ENCODE measurements at places on chromosomes 1 and 21. TPM values are rescaled to one million over a fixed set of nuclear protein-coding genes. Genes with fewer than 3 reads are reported as not detected.

- no peak for DNase-seq
These were observed 22.9 kb downstream of the SPEN start for GRCh38 chr1:15870421-15870820.

DNA sequence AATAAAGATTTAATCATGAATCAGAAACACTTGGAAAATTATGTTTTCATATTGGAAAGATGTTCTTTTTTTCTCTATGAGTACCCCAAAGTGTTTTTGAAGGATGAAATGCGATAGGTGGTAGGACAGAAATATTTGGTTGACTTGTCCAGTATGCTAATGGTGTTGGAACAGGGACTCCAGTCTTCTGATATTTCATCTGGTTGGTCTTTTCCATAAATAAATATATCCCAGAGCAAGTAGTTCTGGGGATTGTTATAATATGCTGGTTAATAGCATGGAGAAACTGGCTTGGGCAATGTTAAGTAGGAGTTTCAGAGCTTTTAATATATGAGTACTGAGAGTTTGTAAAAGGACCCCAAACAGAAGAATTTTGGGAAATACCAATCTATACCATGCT is 8.7 kb downstream of the PGM1 start:
- no peak for DNase-seq

GRCh38 chr1:156691191-156691590 is 14.0 kb upstream of the NES start:
- no peak for DNase-seq

DNA sequence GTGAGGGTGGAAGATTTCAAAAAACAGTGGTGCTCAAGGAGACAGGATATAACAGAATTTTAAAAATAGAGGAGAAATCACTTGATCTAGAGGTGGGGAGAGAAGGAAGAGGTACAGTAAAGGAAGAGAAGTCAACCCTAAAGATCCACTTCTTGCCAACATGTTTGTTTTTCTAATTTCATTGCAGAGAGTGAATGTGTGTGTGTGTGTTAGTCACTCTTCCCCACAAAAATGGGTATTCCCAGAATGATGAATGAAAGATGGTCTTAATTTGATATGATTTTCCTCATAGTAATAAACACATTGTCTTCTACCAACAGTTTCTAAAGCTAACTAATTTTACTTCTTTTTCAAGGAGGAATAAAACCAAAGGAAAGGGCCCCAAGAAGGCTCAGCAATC is 74.2 kb upstream of the NGF start:
- no peak for DNase-seq

METTL25B gene
- polyA plus RNA-seq: 45.1 TPM

BOLA1 gene
- 22.1 TPM for polyA plus RNA-seq

DNA sequence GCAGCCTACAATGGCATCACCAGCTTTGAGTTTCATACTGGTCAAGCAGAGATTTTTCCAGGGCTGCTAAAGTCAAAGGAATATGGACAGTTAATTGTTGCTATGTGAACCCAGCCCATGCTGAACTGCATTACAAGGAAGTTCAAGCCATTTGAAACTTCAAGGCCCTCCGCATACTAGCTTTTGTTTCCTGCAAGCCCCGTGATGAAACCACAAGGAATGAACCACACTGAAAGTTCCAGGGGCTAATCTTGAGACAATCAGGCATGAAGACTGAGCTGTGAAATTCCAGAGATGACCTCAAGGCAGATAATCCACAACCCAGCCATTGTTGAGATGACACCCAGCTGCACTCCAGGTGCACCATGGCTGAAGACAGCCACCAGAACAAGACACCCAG is 180.8 kb downstream of the C1orf21 start:
- DNase-seq: no peak

- DNase-seq: no peak
These were observed 448.7 kb downstream of the PTBP2 start for GRCh38 chr1:97170300-97170699.

GRCh38 chr21:44522753-44523204 is 17.2 kb downstream of the KRTAP10-1 start:
- no peak for DNase-seq

GRCh38 chr1:45723248-45723930 is 27.1 kb downstream of the IPP start:
- no peak for DNase-seq

GRCh38 chr1:37720231-37721130 is 28.2 kb downstream of the CDCA8 start:
- no peak for DNase-seq

DNA sequence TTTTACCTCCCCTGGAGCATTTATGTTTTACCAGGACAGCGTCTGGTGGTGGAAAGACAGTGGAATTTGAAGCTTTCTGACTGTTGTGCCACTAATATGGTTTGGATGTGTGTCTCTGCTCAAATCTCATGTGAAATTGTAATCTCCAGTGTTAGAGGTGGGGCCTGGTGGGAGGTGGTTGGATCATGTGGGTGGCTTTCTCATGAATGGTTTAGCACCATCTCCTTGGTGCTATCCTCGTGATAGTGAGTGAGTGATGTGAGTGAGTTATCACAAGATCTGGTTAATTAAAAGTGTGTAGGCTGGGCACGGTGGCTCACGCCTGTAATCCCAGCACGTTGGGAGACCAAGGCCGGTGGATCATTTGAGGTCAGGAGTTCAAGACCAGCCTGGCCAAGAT is 23.7 kb downstream of the PHLDA3 start:
- no peak for DNase-seq

STUM gene
- 1.5 TPM for polyA plus RNA-seq

MAN1C1 gene
- polyA plus RNA-seq: 20.3 TPM

PKLR gene
- polyA plus RNA-seq: 9.0 TPM

GJA8 gene
- 0.61 TPM for polyA plus RNA-seq

CD34 gene
- 116 TPM for polyA plus RNA-seq

SEMA6C gene
- polyA plus RNA-seq: 33.3 TPM

- no peak for DNase-seq
These were observed 2.7 kb downstream of the DIO1 start for GRCh38 chr1:53896635-53897229.

GRCh38 chr1:157047062-157047410 is 1.5 kb upstream of the ARHGEF11 start:
- no peak for DNase-seq

- no peak for DNase-seq
These were observed 46.1 kb downstream of the MEGF6 start for GRCh38 chr1:3564921-3565831.

DCAF8 gene
- polyA plus RNA-seq: 160 TPM

WNT4 gene
- polyA plus RNA-seq: 8.3 TPM

- DNase-seq: no peak
These were observed 30.8 kb upstream of the UHMK1 start for GRCh38 chr1:162466797-162467196.

DNA sequence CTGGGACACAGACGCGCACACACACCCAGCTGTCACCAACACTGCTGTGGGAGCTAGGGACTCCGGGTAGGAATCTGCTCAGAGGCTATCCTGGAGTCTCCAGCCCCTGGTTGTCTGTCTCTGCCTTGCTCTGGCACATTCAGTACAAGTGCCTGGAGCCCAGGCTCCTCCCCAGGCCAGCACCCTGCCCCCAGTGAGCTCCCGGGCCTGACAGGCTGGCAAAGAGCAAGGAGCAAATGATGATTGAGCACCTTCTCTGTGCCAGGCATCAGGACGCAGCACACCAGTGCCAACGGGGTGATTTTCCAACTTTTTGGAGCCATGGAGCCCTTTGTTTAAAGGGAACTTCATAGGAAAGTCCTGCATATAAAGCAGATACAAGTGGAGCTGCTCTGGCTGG is 6.5 kb downstream of the CNTN2 start:
- DNase-seq: no peak

GRCh38 chr1:155324717-155325602 is 4.3 kb downstream of the RUSC1 start:
- no peak for DNase-seq

IFI44L gene
- 7.1 TPM for polyA plus RNA-seq

OPRD1 gene
- 0.62 TPM for polyA plus RNA-seq

CENPF gene
- 94.8 TPM for polyA plus RNA-seq

LEMD1 gene
- polyA plus RNA-seq: 3.8 TPM

MPZ gene
- 3.7 TPM for polyA plus RNA-seq

FMO2 gene
- 1.6 TPM for polyA plus RNA-seq

DNA sequence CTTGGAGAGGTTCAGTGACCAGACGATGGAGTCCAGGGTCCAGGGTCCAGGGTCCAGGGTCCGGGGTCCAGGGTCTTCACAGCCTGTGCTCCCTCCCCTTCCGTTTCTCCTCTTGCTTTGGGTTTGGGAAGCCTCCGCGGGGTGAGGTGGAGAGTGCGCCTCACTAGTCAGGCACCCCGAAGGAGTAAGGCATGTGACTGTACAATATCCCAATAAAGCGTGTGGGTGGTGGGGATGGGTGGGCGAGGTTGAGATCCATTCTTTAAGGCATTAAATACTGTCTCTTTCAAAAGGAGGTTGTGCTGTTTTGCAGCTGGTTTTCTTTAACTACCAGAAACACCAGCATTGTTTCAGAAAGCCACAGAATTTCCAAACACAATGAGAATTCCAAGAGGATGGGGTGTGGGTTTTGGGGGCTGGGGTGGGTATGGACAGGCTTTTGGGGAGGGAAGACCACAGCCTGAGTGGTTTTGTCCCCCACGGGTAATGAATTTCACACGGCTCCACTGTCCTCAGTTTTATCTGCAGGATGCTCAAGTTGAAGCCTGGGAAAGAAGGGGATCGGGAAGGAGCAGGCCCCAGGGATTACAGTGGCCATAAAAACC is 65.7 kb downstream of the KIF26B start:
- DNase-seq: no peak

GRCh38 chr1:201506092-201506491 is 831 bp downstream of the CSRP1 start:
- no peak for DNase-seq

DNA sequence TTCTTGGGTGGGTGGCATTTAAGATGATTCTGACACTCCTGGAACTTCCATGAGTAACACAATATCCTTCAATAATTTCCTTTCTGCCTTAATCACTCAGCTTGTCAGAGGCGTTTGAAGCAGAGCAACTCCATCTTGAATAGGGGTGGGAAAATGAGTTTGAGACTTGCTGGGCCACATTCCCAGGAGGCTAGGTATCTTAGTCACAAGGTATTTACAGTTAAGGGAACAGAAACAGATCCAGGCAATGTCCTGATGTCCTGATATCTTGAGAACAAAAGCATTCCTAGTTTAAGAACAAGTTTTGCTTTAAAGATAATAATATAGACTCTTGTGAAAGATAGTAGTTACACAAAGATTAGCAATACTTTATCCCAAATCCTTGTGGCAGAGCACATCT is 76.6 kb upstream of the KIAA0040 start:
- DNase-seq: no peak

KRTAP10-2 gene
- polyA plus RNA-seq: not detected

SYCP1 gene
- 0.23 TPM for polyA plus RNA-seq

TNFRSF9 gene
- 0.10 TPM for polyA plus RNA-seq

GRCh38 chr1:13505020-13505419 is 8.8 kb downstream of the LRRC38 start:
- no peak for DNase-seq

F3 gene
- polyA plus RNA-seq: 39.9 TPM

OR2T8 gene
- polyA plus RNA-seq: not detected

DNA sequence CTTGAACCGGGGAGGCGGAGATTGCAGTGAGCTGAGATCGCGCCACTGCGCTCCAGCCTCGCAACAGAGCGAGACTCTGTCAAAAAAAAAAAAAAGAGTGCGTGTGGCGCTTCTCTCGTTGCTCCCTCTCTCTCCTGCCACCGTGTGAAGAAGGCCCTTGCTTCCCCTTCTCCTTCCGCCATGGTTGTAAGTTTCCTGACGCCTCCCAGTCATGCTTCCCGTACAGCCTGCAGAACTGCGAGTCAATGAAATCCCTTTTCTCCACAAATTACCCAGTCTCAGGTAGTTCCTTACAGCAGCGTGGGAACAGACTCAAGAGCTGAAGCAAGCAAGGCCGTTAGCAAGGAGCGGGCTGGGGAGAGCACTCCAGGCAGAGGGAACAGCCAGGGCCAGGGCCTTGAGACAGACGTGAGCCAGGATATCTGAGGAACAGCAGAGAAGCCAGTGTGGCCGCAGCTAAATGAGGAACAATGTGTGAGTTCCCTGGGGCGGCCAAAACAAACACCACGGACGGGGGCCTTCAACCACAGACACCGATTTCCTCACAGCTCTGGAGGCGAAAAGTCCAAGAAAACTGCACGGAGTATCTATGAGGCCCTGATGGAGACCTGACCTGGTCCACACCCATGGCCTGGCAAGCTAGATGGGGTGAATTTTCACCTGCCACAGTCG is 54.2 kb upstream of the ETS2 start:
- DNase-seq: no peak

FCGR3B gene
- not detected for polyA plus RNA-seq

KRTAP27-1 gene
- polyA plus RNA-seq: not detected

INAVA gene
- polyA plus RNA-seq: 43.1 TPM

- DNase-seq: no peak
These were observed 207.0 kb downstream of the SIPA1L2 start for GRCh38 chr1:232422898-232423297.

DNA sequence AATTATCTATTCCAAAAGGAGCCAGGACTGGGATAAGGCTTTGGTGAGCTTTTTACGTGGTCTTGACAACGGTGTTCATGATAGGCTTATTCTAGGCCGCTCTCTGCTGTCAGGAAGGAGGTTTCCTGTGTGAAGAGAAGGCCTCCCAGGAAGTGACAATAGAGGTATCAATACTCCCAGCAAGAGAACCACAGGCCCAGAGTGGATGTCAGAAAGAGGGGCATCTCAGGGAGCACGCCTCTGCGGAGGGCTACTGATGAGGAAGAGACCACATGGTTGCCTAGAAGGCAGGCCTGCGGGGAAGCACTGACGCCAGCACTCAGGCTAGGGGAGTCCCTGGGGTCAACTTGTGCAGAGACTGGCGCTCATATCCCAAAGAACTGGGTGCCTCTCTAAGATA is 60.4 kb downstream of the ITPKB start:
- no peak for DNase-seq

DNA sequence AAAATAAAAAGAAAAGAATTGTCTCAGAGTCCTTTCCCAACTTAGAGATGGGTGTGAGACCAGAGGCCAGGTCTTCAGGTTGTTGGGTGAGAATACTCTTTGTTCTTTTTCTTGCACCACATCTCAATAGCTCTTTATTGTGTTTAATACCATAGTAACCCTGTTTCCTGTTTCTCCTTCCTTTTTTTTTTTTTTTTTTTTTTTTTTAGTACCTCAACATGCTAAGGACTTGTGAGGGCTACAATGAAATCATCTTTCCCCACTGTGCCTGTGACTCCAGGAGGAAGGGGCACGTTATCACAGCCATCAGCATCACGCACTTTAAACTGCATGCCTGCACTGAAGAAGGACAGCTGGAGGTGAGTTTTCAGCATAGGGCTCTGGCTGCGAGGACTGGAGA is 24.4 kb downstream of the CELF3 start:
- no peak for DNase-seq

VPS45 gene
- 71.8 TPM for polyA plus RNA-seq

DNA sequence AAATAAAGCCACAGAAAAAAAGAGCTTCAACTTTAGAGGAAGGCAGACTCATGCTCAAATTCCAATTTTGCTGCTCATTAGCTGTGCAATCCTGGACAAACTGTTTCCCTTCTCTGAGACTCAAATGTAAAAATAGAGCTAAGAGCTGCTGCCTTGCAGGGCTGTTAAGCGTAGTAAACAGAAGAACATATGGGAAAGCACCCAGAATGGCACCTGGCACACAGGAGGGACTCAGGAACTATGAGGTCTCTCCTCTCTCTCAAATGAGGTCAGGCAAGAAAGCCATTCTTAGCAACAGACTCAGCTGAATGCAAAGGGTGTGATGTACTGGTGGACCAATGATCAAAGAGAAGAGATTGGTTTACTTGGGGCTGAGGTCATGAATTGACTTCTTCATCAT is 61.3 kb downstream of the TRABD2B start:
- DNase-seq: no peak

TMEM53 gene
- 12.4 TPM for polyA plus RNA-seq

All from left renal cortex interstitium (tissue), 4 donors.